Cardiac muscle cell (in vitro differentiated cells and primary cell): ENCODE measurements at places on chromosomes 5 and 9. TPM values are rescaled to one million over a fixed set of nuclear protein-coding genes. Genes with fewer than 3 reads are reported as not detected.

Gene SLC34A1
- not detected in 2 replicates for total RNA-seq

GRCh38 chr9:82535432-82535998 is 527.4 kb downstream of the RASEF start:
- no peak for DNase-seq

Gene ZCCHC10
- 7.8 and 14.8 TPM in 2 replicates for total RNA-seq

DNA sequence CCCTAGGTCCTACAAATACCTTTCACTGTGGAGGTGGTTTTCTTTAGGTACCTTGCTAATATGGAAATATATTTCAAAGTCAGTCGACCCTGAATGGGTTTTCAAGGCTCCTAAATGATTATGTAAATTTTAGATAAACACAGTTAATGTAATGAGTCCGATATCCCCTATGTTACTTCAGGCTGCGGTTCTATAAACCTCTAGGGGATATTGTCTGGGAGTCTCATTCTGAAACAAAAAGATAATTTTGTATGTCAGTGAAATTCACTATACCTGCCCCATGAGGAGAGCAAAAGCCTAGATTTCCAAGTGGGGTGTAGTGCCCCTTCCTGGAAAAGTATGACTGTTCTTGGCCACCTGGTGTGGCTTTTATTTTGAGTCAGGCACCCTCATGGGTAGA is 377.3 kb downstream of the ICE1 start:
- no peak for DNase-seq

DNA sequence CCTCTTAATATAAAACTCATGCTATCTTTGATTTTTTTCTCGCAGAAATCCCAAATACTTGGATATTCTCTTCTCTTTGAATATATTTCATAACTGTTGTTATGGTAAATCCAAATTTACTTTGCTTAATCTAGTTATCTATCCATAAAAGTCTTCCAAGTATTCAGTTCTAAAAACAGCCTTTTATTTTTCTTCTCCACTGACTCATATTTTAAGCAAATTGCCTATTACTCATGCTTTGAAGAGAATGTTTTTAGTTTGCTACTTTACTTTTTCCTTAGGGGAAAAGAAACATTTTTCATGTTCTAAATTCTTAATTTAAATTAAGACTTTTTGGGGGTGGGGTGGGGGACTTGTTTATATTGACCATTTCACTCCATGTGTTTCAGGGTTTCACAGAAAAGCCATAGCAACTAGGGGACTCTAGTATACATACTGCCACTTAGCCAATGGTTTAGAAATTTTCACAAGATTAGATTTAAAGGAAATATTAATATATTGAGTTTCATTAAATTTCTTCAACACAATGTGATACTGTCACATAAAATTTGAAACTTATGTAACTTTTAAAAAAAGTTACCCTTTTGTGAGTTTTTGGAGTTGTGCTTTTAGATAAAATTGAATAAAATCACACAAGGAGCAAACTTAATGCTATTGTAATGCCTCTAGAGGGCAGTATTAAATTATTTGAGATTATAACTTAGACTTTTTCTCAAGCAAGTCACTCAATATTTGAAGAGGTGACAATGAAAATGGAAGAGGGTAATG is 545.8 kb upstream of the ARRDC3 start:
- DNase-seq, result peak; percentile 20

DNA sequence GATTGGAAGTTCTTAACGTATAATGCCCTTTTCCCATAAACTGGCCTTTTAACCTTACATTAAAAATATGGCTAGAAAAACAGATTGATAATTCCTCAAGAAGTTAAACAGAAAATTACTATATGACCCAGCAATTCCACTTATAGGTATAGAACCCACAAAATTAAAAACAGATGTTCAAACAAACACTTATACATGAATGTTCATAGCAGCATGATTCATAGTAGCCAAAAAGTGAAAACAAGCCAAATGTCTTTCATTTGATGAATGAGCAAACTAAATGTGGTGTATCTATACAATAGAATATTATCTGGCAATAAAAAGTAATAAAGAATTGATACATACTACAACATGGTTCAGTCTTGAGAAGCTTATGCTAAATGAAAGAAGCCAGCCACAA is 35.5 kb downstream of the POU5F2 start:
- DNase-seq, result peak; percentile 34

GRCh38 chr9:114108016-114108833 is 9.1 kb upstream of the KIF12 start:
- DNase-seq, result peak; percentile 90

GRCh38 chr5:98065261-98065909 is 708.1 kb upstream of the RGMB start:
- no peak for DNase-seq

DNA sequence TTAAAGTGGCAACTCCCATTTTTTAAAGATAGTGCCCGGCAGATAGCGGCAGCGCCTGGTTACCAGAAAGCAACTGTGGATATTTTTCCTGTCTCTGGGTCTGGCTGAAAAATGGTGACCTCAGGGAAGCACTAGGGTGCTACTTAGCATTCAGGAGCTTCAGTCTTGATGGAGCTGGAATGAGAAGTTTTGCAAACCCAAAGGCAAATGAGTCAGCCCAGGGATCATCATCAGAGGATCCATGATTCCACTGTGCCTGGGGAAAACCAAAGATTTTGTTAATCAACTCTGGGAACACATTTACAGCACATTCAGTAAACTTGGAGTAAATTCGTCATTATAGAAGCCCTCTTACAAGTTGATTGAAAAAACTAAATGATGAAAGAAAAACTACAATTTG is 26.7 kb downstream of the F2R start:
- no peak for DNase-seq

DNA sequence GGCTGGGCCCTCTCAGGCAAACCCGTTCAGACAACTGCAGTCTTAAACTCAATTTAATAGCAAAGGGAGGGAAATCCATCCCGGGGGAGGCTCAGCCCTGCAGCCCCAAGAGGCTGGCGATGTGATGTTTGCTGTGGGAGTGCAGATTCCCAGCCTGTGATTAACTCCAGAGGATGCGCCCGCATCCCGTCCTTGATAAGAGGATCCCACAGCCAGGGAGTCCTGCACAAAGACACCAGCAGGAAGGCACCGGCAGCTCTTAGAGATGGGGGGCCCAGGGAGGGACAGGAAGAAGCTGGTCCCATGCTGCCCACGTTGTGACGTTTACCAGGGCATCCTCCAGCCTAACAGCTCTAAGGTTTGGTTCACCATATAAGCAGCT is 64.7 kb downstream of the MRPL36 start:
- no peak for DNase-seq

Gene RNF180
- total RNA-seq, result 9.1 and 9.7 TPM in 2 replicates

GRCh38 chr9:95648225-95648624 is 131.5 kb upstream of the PTCH1 start:
- no peak for DNase-seq

DNA sequence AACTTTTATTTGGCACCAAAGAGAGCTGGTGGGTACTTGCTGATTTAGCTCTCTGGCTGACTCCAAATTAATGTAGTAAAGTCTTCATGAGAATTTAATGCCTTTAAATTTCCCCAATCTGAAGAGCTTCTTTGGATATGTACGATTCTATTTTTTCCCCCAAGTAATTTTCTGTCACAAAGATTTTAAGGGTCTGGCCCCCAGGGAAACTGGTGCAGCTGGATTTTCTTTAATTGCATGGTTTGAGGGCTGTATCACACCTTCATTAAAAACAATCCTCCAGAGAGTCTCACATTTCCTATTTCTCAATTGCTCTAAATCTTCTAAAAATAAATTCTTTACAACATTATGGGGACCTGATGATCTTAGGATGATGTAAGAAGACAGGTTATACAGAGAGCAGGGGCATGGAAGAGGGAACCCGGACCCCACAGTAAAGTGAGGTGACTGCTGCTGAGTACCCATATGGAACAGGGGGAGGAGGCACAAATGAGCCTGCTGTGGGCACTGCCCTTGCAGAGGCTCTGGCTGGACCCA is 158.9 kb downstream of the ENTREP1 start:
- DNase-seq, result no peak

- no peak for DNase-seq
Measured at GRCh38 chr5:97434021-97434420, 251.0 kb upstream of the RIOK2 start.

DNA sequence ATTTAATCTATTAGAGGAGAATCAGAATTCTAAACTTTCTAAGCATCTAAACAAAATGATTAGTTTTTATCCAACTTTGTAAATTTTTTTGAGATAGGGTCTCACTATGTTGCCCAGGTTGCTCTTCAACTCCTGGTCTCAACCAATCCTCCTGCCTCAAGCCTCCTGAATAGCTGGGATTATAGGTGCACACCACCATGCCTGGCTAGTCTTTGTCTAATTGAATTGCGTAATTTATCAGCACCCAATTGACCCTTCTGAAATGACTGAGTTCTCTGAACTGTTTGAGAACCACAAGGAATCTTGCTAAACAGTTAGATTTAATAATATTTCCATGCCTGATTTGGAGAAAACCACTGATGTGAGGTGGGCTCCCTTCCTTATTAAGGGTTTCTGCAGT is 75.7 kb downstream of the PJA2 start:
- DNase-seq, result no peak

GRCh38 chr9:87520172-87520683 is 22.6 kb downstream of the DAPK1 start:
- DNase-seq, result no peak

DNA sequence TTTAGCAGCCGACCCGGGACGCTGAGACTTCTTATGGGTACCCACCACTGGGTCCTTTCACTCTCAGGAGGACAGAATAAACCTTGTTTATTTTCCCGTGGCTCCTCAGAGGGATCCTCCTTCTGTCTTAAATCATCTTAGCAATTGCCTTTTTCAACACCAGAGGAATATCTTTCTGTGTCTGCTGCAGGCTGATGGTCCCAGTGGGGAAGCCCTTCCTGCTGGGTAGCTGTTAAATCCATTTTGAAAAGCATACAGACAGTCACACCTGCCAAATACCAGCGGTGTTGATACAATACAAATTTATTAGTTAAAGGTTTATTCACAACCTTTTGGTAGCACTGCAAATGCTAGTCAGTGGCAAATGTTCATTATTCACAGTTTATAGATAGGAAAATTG is 222.9 kb downstream of the AOPEP start:
- DNase-seq, result no peak

GRCh38 chr9:80282766-80283165 is 711.0 kb downstream of the TLE4 start:
- DNase-seq, result no peak

Gene PCDHAC1
- total RNA-seq, result 16.7 and 20.8 TPM in 2 replicates

- DNase-seq, result no peak
Measured at GRCh38 chr5:148734518-148734917, 80.2 kb upstream of the HTR4 start.

DNA sequence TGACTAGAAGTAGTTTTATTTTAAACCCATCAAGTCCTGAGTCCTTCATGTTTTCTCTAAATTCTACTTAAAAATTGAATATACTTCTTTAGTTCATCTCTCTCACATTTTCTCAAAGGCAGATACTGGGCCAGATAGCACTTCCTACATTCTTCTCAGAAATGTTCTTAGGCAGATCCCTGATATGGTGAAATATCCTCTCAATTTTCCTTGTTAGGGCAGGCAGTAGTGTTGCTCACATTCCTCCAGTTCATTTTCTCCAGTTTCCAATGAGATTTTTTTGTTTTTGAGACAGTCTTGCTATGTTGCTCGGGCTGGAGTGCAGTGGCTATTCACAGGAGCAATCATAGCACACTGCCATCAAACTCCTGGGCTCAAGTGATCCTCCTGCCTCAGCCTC is 5.7 kb downstream of the GCNT1 start:
- DNase-seq, result no peak

DNA sequence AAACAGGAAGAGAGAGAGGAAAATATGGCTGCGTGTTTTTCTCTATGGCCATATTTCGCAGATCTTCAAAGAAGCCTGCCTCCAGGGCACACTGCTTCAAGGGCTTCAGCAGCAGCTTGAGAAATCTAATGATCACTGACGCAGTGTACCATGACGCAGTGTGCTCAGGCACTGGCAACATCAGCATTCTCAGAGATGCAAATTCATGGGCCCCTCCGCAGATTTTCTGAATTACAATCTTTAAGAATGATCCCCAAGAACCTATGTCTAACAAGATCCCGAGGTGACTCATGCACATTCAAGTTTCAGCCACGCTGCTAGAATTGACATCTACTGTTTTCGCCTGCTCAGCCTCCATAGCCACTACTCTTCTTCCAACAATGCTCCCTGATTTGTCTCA is 143.9 kb upstream of the ZNF366 start:
- no peak for DNase-seq

Gene TEX48
- not detected in 2 replicates for total RNA-seq

- peak; percentile 88 for DNase-seq
Measured at GRCh38 chr9:34984049-34984448, 5.5 kb upstream of the DNAJB5 start.

DNA sequence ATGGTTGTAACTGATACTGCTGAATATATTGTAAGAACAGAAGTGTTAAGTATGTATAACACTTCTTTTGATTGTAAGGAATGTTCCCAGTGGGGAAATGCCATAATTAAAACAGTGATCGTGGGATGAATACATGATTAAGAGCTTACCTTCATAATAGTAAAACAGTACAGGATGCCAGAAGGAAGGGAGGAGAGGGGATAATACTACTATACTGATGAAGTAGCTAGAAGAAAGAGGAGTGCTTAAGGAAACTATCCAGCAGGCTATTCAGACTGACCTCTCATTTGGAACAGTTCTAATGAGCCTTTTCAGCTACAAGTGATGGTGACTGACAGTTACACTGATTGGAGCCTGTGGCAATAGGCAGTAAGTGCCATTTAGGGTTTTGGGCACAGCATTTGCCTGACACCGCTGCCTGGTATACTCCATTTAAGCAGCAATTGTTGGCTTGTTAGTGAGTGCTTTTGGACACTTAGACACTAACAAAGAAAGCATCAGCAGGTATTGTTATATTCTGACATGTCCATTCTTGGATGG is 33.8 kb upstream of the KDM4C start:
- no peak for DNase-seq

Gene CRB2
- total RNA-seq, result 46.3 and 91.7 TPM in 2 replicates

DNA sequence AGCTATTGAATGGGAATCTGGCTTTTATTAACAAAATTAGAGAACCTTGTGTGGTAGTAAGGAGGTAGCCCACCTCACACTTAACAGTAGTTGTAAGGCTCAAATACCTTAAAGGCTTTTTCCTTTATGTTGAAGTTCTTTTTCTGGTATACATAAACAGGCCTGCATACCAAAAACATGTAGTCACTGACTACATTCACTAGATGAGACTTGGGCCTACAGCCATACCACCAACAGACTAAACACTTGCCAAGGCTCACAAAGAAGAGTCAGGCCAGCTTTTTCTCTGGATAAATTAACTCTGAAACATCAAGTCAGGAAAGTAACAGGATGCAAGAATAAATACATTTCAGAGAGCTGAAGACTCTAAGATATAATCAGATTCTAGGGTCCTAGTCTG is 78.6 kb upstream of the MPDZ start:
- DNase-seq, result peak; percentile 85

Gene ST6GALNAC4
- total RNA-seq, result 66.2 and 119 TPM in 2 replicates

GRCh38 chr5:135930029-135930948 is 24.5 kb downstream of the LECT2 start:
- no peak for DNase-seq

GRCh38 chr5:169307646-169308045 is 6.7 kb upstream of the SLIT3 start:
- DNase-seq, result peak; percentile 31

Gene SVEP1
- 2.8 and 4.4 TPM in 2 replicates for total RNA-seq
